ENCODE measurements at places on chromosomes 3 and 15.

DNA sequence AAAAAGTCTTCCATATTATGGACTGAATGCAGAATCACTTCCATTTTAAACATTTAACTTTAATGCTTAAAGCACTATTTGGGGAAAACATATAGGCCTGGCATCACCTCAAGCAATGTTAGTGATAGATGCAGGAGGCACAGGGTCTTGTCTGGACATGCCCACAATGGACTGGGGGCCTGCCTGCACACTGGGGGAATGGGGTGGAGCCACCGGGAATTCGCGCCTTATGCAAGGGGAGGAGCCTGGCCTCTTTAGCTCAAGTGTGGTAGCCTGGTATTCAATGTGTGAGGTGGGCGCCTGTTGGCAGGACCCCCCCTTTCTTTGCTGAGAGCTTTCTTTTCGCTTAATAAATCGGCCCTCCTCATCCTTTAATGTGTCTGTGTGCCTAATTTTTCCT lies 29.9 kb downstream of the ACKR4 start:
- DNase-seq = no peak

DNA sequence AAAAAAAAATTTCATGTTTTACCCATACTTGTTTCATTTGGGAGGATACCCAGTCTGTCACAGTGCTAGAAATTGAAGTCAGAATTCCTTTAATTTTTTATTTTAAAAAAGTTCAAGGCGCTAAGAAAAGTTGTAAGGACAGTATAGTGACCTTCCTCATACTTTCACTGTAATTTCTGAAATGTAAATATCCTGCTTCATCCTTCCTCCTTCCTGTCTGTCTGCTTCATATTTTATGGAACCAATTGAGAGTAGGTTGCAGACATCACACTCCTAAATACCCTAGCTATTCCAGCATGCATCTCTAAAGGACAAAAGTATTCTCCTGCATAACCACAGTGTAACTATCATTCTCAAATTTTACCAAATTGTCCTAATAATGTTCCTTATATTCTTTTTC lies 35.8 kb downstream of the CMTM8 start:
- no peak for DNase-seq

DNA sequence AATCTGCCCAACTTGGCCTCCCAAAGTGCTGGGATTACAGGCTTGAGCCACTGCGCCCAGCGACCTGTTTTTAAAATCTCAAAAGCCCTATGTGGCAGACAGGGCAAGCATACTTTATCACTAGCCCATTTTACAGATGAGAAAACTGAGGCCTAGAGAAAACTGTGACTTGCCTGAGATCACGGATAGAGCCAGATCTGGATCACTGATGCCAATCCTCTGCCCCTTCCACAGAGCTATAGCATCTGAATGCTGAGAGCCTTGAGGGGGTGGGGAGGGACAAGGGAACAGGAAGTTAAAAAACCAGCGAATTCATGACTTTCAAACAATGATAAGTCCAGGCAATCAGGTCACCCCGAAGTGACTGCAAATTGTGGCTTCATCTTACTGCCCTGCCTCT lies 7.3 kb downstream of the ANKRD63 start:
- no peak for DNase-seq

DNA sequence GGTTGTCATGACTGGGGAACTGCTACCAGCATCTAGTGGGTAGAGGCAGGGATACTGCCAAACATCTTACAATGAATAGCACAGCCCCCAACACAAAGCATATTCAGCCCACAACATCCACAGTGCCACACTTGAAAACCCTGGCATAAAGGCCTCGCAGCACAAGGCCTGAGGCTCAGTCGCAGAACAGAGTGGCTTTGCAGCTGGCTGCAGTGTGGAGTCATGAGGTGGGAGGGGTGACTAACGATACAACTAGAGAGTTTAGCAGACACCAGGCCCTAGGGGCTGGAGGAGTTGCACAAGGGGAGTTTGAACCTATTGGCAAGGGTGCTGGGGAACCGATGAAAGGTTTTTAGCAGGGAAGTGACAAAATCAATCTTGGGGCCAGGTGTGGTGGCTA lies 32.1 kb downstream of the GRK7 start:
- no peak for DNase-seq

DNA sequence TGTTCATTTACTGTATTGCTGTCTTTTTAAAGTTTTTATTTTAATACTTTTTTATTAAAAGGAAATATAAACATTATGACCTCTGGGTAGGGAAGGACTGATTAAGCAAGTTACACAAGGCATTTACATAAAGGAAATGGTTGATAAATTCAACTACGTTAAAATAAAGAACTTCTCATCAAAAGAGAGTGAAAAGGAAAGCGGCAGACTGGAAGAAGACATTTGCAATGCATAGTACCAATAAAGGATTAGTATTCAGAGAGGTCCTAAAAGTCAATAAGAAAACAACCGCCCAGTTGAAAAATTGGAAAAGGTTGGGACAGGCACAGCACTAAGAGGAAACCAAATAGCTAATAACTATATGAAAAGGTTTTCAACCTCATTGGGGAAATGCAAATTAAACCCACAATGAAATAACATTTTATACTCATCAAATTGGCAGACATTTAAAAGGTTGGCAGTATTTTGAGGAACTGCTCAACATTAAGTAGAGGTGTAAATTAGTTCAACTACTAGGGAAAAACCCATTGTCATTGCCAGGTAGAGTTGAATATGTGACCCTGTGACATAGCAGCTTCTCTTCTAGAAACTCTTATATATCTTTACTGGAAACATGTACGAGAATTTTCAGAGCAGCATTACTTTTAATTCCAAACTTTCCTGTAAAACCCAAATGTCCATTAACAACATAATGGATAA lies 9.5 kb downstream of the PDE8A start:
- no peak for DNase-seq

DNA sequence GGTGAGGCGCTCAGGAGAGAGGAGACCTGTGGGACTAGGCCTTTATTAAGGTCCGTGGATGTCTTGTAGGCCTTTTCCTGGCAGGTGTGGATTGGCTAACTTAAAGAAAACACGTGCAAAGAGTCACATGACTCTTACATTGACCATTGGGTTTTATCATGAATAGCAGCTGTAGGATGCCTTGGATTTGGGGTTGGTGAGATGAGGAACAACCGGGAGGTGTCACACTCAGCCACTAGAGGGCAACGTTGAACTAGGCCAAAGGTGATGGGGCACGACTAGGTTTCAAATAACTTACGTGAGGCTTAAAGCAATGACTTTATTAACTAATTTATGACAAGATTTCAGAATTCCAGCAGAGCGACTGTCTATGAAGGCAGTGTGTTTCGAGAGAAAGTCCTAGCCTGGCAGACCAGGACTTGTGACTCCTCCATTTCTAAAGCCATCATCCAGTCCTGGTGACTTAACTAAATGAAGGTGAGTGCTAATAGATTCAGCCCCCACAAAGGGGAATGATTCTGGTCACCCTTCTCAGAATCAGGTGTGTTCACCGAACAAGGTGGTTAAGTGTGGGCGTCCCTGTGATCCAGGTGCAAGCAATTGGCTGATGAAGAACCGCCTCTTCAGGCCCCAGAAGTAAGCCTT lies 345.6 kb downstream of the MCTP2 start:
- DNase-seq = peak; percentile 54

DNA sequence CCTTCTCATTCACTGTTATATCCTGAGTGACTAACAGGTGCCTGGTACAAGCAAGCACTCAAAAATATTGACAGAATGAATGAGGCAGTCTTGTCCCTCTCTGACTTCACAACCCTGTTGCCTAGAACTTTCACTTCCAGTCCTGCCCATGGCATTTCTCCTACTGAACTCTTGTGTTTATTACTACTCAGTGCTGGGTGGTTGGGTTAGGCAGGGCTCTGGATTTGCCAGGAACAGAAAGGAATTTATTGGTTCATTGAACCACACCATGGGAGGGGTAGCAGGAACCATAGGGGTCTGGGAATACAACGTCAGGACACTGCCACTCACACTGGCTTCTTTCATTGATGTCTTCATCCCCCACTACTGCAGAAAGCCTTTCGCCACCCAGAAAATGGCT lies 41.9 kb upstream of the SEMA4B start:
- no peak for DNase-seq

DNA sequence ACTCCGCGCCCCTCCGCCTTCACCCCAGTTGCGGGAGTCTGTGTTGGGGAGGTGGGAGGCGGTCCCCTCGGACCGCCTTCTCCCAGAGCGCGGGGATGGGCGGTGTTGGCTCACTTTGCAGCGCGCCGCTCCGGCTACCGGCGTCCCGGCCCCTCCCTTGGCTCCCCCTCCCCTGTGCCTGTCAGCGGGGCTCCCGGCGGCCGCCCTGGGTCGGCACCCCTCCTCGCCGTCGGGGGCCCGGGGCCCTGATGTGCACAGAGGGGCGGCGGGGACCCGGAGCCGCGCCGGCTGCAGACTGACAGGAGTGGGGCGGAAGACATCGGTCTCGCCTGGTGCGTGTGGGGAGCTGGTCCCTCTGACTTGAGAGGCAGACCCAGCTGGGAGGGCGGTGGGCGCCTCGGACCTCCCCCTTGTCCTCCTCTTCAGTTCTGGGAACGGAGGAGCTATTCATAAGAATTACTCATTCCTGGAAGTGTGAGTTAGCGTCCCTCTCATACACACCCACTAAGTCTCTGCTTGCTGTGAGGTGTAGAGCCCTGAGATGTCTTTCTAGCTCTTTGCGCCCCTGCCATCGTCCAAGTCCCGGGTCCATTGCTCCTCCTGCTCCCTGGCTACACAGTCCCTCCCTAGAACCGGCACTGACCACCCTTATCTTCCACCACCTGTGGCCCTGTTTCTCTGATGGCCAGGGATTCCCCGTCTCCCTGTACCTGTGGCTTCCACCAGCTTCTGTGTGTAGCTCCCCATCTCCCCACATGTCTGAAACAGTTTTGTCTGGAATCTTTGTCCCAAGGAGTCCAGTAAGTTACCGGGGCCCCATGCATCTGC lies 42.3 kb upstream of the ROPN1 start:
- DNase-seq = no peak

GRCh38 chr3:184218814-184219213 lies 10.6 kb upstream of the VWA5B2 start:
- no peak for DNase-seq

- DNase-seq = no peak
These were observed 445.1 kb upstream of the RBMS3 start for GRCh38 chr3:28835751-28836150.
